ENCODE measurements at places on chromosomes 11 and 22. TPM values are rescaled to one million over a fixed set of nuclear protein-coding genes. Genes with fewer than 3 reads are reported as not detected.

DNA sequence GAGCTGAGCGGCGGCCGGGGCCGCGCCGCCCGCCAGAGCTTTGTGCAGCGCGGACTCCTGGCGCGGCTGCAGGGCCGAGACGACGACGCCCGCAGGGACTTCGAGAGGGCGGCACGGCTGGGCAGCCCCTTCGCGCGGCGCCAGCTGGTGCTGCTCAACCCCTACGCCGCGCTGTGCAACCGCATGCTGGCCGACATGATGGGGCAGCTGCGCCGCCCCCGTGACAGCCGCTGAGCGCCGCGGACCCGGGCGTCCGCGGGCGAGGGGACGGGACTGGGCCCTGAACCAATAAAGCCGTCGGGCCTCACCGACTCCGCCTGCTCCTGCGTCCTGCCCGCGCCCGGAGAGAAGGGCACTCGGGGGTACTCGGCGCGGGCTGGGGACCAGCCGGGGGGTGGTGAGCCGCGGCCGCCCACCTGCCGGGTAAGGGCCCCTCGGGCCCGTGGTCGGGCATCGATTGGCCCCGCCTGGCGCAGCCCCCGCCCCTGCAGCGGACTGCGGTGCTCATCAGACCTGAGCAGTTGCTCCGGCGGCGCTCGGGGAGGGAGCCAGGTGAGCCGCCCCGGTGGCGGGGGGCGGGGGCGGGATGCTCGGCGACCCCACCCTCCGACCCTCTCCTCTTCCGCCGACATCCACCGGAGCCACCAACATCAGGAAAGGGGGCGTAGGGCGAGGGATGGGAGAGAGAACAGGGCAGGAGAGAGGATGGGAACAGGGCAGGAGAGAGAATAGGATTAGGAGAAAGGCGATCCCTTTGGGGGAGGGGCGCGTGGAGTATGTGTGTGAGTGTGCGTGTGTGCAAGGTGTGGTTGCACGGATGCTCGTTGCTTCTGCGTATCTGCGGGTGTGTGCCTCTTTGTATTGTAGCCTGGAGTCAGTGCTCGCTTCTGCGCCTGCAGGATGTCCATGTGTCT is at the start of gene TMEM25:
Gene TMEM25 (plus strand): TSS at position 510 of the 914 bp plus-strand sequence. CDS start 610 bp downstream, outside the sequence.
- H3K27me3 ChIP-seq = no peaks in the 10 kb centered on the region
- peaks cover 7% of the 10 kb centered on the region for H3K36me3 ChIP-seq
- H3K4me3 ChIP-seq = peak within 1 kb of the TSS; percentile 77
- H3K4me1 ChIP-seq = peaks cover 28% of the 10 kb centered on the region
- H3K27ac ChIP-seq = no peak within 1 kb of the TSS

- no peaks in the 10 kb centered on the region for H3K36me3 ChIP-seq
- no peak overlapping the region for H3K4me3 ChIP-seq
- DNase-seq = peak; percentile 11
- H3K27ac ChIP-seq = no peak overlapping the region
Observed at GRCh38 chr11:131668500-131669400, 298.3 kb downstream of the NTM start.

GRCh38 chr22:46119729-46120419 is 30.5 kb upstream of the PPARA start:
- H3K4me1 ChIP-seq = peaks cover 17% of the 10 kb centered on the region
- H3K27me3 ChIP-seq = peaks cover 5% of the 10 kb centered on the region
- H3K4me3 ChIP-seq = no peak overlapping the region
- H3K27ac ChIP-seq = no peak overlapping the region

- H3K27ac ChIP-seq = no peak overlapping the region
- no peak overlapping the region for H3K4me3 ChIP-seq
- DNase-seq = no peak
- no peaks in the 10 kb centered on the region for H3K27me3 ChIP-seq
Observed at GRCh38 chr22:23234409-23235161, 54.3 kb downstream of the BCR start.

DNA sequence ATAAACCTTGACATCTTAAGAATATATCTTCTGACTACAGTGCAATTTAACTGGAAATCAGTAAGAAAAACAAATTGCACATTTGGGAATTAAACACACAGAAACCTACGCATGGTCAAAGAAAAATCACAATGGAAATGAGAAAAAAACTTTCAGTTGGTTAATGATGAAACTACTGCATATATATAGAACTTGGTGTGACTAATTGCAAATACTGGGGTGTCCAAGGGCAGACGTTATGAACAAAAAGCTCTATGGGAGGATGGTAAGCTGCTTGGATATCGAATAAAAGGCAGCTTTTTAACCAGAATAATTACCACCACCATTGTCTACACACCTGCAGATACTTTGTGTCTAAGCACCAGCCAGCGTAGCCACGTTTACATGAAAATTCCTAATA is 791 bp downstream of the GDPD4 start:
- H3K27me3 ChIP-seq = peaks cover 7% of the 10 kb centered on the region
- H3K27ac ChIP-seq = no peak overlapping the region
- H3K36me3 ChIP-seq = no peaks in the 10 kb centered on the region

- no peak overlapping the region for H3K4me3 ChIP-seq
- DNase-seq = no peak
- H3K27ac ChIP-seq = no peak overlapping the region
Observed at GRCh38 chr11:32464078-32464477, 28.7 kb upstream of the WT1 start.

- H3K27me3 ChIP-seq = no peaks in the 10 kb centered on the region
- no peak overlapping the region for H3K4me3 ChIP-seq
- DNase-seq = no peak
- H3K4me1 ChIP-seq = no peaks in the 10 kb centered on the region
- no peak overlapping the region for H3K27ac ChIP-seq
- H3K36me3 ChIP-seq = no peaks in the 10 kb centered on the region
Observed at GRCh38 chr11:125239585-125240560, 75.3 kb downstream of the PKNOX2 start.

DNA sequence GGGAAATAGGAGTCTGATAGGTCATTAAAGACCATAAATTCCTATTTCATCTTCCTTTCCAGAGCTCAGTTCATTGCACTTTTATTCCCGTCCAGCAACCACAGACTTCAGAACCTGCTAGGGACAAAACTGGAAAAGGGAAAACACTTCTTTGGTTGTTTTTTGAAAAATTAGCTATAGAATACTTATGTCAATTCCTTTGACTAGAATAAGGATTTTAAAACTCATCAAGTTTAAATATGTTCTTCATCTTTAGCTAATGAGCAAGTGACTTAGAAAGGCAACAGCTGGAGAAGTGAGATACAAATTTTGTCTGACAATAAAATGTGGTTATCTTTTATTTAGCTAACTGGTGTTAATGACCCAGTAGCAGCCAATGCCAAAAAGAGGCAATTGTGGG is 206.9 kb downstream of the SOX6 start:
- H3K4me3 ChIP-seq = no peak overlapping the region
- no peaks in the 10 kb centered on the region for H3K36me3 ChIP-seq
- H3K4me1 ChIP-seq = no peaks in the 10 kb centered on the region
- H3K27me3 ChIP-seq = no peaks in the 10 kb centered on the region
- no peak overlapping the region for H3K27ac ChIP-seq
- DNase-seq = no peak

GRCh38 chr11:69912161-69912910 is 93.1 kb upstream of the FGF3 start:
- peaks cover 4% of the 10 kb centered on the region for H3K4me1 ChIP-seq
- H3K4me3 ChIP-seq = no peak overlapping the region
- H3K27ac ChIP-seq = no peak overlapping the region
- no peaks in the 10 kb centered on the region for H3K36me3 ChIP-seq
- no peak for DNase-seq

- H3K27me3 ChIP-seq = no peaks in the 10 kb centered on the region
- no peak overlapping the region for H3K4me3 ChIP-seq
- DNase-seq = no peak
- H3K27ac ChIP-seq = no peak overlapping the region
- no peaks in the 10 kb centered on the region for H3K36me3 ChIP-seq
Observed at GRCh38 chr11:36073411-36074203, 129.7 kb downstream of the LDLRAD3 start.

- no peaks in the 10 kb centered on the region for H3K4me1 ChIP-seq
- H3K27me3 ChIP-seq = no peaks in the 10 kb centered on the region
- DNase-seq = no peak
- no peaks in the 10 kb centered on the region for H3K36me3 ChIP-seq
- H3K4me3 ChIP-seq = no peak overlapping the region
Observed at GRCh38 chr22:43828725-43828997, 16.6 kb upstream of the EFCAB6 start.

PICK1 gene
- 29.7 TPM for total RNA-seq

NCR3LG1 gene
- total RNA-seq = 3.2 TPM

GRM5 gene
- total RNA-seq = not detected

Measured in T-cell (primary cell).